Erythroblast (primary cell): ENCODE measurements at places on chromosomes 3 and 15.

DNA sequence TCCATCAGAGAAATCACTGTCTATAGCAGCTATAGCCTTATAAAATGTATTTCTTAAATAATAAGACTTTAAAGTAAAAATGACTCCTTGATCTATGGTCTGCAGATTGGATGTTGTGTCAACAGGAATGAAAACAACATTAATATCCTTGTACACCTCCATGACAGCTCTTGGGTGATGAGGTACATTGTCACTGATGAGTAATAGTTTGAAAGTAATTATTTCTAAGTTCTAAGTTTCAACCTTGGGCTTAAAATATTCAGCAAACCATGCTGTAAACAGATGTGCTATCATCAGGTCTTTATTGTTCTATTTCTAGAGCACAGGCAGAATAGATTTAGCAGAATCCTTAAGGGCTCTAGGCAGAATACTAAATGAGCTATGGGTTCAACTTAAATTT is 568.2 kb upstream of the BCHE start:
- no peak for DNase-seq

GRCh38 chr3:129384594-129385323 is 43.7 kb downstream of the EFCAB12 start:
- no peak for DNase-seq

DNA sequence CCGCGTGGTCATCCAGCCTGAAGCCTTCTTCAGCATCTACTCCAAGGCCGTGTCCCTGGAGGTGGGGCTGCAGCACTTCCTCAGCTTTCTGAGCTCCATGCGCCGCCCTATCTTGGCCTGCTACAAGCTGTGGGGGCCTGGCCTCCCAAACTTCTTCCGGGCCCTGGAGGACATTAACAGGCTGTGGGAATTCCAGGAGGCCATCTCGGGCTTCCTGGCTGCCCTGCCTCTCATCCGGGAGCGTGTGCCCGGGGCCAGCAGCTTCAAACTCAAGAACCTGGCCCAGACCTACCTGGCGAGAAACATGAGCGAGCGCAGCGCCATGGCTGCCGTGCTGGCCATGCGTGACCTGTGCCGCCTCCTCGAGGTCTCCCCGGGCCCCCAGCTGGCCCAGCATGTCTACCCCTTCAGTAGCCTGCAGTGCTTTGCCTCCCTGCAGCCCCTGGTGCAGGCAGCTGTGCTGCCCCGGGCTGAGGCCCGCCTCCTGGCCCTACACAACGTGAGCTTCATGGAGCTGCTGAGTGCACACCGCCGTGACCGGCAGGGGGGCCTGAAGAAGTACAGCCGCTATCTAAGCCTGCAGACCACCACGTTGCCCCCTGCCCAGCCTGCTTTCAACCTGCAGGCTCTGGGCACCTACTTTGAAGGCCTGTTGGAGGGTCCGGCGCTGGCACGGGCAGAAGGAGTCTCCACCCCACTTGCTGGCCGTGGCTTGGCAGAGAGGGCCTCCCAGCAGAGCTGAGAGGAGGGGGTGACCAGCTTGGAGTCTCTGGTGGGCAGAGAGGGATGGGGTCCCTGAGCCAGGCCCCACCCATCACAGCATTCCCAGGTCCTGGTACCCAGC is 37.9 kb downstream of the GOLGA6A start:
- no peak for DNase-seq

DNA sequence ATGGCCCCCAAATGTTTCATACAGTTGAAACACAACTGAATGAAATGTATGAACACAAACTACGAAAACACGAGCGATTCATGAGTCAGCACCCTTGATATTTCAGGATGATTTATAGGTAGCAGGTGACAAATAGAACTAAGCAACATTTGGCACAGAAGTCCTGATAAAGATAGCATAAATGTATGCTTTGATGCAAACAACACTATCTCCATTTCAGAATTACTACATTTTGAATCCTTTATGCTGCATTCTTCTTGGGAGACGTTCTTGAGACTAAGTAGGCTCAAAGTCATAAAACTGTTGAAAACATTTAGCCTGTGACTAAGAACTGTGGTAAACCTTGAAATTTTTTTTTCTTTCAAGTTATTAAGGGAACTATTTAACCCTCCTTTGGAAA is 200.3 kb upstream of the ICE2 start:
- no peak for DNase-seq

- DNase-seq = no peak
Observed at GRCh38 chr3:110272525-110272924, 799.1 kb upstream of the NECTIN3 start.

DNA sequence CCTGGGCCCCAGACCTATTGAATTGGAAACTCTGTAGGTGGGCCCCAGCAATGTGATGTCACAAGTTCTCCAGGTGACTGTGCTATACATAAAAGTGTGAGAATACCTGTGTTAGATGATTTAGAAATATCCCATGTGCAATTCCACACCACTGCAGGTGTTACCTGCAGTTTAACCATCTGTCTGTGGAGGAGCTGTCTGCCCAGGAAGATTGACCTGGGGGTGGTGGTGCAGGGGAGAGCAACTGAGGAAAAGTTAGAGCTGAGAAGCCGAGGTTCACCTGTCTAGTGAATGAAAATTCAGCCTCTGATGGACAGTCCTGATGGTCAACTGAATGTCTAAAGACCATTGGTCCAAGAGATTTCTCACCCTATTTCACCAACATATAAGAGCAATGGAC is 132.2 kb upstream of the SLC24A5 start:
- no peak for DNase-seq

- DNase-seq = no peak
Observed at GRCh38 chr3:71226565-71227269, 356.8 kb downstream of the FOXP1 start.

DNA sequence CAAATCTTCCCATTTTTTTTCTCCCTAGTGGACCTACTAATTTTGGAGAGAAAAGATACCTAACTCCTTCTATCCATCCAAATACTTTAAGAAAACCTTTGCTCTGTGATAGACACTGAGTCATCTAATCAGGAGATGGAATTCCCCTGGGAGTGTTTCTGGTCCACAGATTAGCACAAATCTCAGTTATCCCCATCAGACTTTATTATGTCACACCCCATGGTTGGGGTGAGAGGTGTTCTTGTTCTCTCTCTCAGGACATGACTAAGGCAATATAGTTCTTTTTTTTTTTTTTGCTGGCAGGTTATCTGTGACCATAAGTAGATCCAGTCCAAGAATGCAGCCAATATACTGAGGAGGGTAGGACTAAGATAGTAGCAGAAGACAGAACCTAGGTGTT is 15.8 kb downstream of the SLC9A9 start:
- no peak for DNase-seq

DNA sequence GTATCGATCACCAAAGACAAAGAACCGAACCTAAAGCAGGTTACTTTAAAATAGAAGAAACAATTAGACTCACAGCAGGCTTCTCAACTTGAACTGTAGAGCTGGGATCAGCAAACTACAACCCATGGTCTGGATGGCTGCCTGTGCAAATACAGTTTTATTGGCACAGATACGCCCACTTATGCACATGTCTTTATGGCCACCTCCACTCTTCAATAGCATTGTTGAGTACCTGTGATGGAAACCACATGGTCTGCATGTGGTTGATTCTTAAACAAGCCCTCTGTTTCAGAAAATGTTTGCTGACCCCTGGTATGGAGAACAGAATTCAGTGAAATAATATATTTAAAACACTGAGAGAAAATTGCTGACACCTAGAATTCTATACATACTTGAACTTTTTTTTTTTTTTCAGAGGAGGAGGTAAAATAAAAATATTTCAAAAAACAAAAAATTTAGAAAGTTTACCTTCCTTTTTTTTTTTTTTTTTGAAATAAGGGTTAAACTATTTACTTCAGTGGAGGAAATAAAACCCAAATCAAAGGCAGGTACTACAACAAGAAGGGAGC is 263.8 kb upstream of the ATP10A start:
- DNase-seq = no peak

GRCh38 chr3:115658032-115658336 is 34.7 kb downstream of the GAP43 start:
- DNase-seq = no peak

DNA sequence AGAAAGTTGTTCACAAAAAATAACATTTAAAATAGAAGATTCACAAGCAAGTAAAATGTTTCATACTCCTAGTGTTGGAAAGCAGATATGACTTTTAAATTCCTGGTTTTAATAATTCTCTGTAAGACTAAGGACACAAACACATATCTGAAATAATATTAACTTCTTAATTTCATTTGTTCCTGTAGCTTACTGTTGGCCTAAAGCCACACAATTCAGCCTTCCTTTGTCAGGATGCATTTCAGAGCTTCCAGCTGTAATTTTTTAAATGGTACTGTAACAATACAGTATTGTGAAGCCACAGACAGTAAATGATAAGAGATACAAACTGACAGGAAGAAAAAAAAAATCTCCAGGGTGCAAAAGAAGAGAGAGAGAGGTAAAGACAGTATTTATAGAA is 84.2 kb downstream of the TMCC1 start:
- DNase-seq = no peak

GRCh38 chr15:83960192-83960829 is 275.3 kb upstream of the GOLGA6L4 start:
- DNase-seq = no peak

- DNase-seq = no peak
Observed at GRCh38 chr3:155871746-155872158, 1.3 kb downstream of the GMPS start.

DNA sequence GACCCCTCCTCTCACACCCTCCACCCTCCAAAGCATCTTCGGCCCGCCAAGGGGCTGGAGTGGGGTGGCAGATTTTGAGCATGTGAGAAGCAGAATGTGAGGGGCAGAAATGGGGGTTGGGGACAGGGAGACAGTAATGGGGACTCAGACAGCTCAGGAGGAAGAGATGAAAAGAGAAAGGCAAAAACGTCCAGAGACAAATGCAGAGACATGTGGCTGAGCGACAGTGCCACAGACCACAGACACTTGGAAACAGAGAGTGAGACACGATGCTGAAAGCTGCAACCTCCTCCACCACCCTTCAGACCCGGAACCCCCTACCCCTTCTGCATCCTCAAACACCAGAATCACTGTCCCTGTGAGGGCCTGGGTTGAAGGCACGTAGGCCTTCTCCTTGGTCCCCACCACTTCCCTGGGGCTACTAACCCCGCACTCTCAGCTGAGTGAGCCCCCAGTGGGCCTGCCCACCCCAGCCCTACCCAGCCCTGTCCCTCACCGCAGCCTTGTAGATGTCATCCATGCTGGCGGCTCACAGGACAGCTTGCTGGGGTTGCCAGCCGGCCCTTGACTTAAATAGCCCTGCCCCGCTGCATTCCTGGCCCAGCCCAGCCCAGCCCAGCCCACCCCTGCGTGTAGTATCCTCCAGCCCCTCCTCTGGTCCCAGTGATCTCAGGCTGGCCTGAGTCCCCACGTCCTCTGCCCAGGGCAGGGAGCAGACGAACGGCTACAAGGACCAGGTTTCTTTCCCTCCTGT is at the start of gene TNNC1:
Gene TNNC1, minus strand, starts transcription at position 546 of the 754 bp plus-strand sequence. Its CDS starts 26 bp downstream, at position 520.
- no peak for DNase-seq

DNA sequence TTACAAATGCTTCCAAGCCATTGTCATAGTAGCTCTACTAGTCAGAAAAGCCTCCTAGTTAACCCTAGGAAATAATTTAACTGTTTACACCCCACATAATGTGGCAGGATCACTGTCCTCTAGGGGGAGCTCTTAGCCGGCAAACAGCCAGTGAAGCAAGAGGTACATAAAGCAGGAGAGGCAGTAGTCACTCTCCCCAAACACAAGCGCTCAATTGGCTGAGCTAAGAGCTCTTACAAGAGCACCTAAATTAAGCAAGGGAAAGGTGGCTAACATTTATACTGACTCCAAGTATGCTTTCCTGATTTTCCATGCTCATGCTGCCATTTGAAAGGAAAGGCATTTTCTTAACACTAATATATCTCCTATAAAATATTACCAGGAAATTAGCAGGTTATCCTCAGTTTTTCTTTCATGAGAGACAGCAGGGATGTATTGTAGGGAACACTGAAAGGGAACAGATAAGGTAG is 37.6 kb downstream of the NCEH1 start:
- peak; percentile 92 for DNase-seq

GRCh38 chr3:170610321-170610884 is 24.5 kb upstream of the SLC7A14 start:
- no peak for DNase-seq

GRCh38 chr3:176953106-176954060 is 243.9 kb downstream of the TBL1XR1 start:
- DNase-seq = no peak

GRCh38 chr3:30421266-30421665 is 185.1 kb upstream of the TGFBR2 start:
- no peak for DNase-seq

DNA sequence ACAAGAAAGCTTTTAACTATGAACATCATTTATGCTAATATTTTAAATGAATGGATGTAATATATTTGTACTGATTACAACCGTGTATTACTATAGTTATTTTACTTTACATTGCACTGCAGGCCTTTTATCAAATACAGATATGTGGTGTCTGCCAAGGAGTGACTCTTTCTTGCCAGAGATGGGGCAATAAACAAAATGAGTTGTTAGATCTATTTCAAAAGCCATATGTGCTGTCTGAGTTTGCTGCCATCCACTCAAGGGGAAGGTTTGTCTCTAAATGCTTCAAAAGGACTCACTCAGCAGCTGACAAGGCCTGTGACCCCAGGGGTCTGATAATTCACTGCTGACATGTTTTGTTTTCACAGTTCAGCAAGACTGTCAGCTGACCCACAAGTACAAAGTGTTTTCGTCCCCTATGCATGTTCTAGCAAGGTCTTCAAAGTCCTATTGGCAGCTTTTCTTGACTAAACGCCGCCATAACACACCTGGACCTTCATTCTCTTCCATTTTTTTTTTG is 41.3 kb upstream of the ZBED2 start:
- DNase-seq = no peak

- DNase-seq = peak; percentile 18
Observed at GRCh38 chr3:73009008-73009407, 12.4 kb downstream of the PPP4R2 start.

- no peak for DNase-seq
Observed at GRCh38 chr15:48642795-48643194, 2.7 kb downstream of the FBN1 start.

DNA sequence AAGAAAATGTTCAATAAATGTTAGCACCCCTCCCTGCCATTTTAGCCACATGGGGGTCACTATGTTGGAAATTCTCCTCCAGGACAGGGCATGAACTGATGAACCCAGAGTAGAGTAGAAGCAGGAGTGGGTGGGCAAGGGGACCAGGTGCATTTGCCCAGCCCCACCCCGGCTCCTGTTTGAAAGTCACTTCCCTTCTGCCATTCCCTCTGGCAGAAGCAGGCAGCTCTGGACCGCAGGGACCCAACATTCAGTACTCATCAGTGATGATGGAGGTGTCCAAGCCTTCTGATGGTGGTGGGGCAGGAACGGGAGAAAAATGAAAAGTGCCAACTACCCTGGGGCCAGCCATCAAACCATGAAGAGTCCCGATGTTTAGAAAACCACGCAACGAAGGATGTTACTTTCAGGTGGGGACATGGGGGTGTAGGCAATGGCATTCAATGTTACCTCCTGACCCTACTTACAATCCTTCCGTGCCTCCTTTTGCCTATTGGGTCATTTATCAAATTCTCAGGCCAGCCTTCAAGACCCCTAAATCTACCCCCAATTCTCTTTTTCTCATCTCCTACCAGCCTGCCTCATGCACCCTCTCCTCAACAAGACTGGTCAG is 17.2 kb downstream of the UBAP1L start:
- DNase-seq = no peak

GRCh38 chr3:52084954-52085680 is 28.7 kb upstream of the DUSP7 start:
- no peak for DNase-seq

GRCh38 chr15:40808861-40809450 is 1.7 kb upstream of the DNAJC17 start:
- no peak for DNase-seq
